Stimulated activated CD8-positive, alpha-beta memory T cell treated with anti-CD3 and anti-CD28 coated beads, Interleukin-4, amount 100 ng/mL, for 4 hours (primary cell): ENCODE measurements at places on chromosomes 4 and X.

DNA sequence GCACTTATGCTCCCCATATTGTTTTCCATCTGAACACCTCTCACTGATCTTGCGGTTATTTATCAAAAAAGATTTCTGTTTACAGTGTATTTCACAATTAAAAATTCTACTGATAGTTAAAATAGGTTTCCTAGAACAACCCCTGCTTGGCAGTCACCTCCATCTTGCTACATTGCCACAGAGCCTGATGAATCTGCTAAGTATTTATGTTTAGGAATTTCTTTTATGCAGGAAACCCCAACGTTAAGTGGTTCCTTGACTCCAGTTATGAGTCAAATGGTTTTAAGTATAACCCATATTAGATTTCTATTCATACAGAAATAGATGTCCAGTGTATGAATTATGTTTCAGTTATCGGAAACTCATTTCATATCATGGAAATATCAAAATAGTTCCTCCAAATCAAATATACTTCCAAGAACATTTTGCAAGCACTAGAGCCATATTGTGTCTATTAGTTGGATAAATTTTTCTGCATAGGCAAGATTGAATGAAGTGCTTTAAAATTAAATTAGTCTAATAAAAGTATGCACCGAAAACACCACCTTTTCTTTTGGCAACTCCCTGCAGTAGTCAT is 20.6 kb downstream of the GALNT7 start:
- no peak for DNase-seq

GRCh38 chr4:2617955-2618354 is 81.5 kb downstream of the FAM193A start:
- no peak for DNase-seq

- no peak for DNase-seq
Measured at GRCh38 chrX:82816001-82816400, 692.1 kb upstream of the POU3F4 start.

- no peak for DNase-seq
Measured at GRCh38 chrX:16403808-16404207, 236.5 kb downstream of the MAGEB17 start.

- no peak for DNase-seq
Measured at GRCh38 chrX:45230410-45230809, 29.7 kb upstream of the DIPK2B start.

GRCh38 chr4:78293348-78293747 is 236.2 kb downstream of the FRAS1 start:
- DNase-seq = no peak

DNA sequence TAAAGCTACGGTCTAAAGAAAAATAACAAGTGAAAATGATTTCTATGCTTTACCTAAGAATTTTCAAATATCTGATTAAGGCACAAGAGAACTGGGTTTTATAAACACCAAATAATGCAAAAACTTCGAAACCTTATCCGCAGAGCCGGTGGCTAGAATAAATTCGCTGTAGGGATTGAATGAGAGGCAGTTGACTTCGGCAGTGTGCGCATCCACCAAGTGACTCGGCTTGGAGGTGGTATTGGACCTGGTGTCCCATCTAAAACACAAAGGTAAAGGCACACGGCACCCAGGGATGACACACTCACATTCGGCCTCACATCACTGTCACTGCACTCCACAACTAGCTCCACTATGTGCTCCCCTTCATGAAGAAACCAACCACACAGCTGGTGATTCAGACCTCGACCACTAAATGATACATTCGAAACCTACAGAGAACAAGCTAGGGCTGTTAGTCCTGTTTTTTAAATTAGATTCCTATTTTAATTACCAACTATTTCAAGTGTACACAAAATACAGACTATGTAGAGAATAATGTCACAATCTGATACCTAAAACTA is 17.5 kb downstream of the RBBP7 start:
- no peak for DNase-seq

GRCh38 chrX:126237524-126237923 is 71.4 kb upstream of the DCAF12L2 start:
- no peak for DNase-seq

DNA sequence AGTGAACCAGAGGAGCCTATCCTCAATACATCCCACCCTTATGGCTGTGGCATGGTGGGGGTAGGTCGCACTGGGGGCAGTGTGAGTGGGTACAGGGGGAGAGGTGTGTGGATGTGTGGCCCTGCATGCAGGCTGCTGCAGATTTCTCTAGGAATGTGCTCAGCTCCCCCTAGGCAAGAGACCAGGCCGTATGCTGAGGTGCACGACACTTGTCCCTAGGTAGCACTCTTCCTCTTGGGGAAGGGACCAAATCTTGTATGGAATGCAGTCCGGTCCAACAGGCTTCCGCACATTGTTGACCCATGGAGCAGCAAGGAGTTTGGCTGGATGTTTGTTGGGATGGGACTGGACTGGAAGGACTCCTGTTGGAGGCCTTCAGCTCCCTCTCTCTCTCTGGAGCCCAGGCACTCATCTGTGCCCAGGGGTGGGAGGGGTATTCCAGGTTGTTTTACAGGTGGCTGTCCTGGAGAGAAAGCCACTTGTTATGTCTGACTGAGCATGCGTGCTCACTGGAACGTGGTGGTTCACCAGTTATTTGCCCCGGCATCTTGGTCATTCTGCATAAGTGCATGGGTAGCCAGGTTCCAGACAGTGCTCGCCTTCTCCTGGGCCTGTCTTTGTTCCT is 55.1 kb downstream of the NBDY start:
- no peak for DNase-seq

GRCh38 chr4:102625232-102625930 is 124.2 kb downstream of the NFKB1 start:
- DNase-seq = no peak

- DNase-seq = no peak
Measured at GRCh38 chr4:105710678-105711077, 2.1 kb downstream of the GSTCD start.

DNA sequence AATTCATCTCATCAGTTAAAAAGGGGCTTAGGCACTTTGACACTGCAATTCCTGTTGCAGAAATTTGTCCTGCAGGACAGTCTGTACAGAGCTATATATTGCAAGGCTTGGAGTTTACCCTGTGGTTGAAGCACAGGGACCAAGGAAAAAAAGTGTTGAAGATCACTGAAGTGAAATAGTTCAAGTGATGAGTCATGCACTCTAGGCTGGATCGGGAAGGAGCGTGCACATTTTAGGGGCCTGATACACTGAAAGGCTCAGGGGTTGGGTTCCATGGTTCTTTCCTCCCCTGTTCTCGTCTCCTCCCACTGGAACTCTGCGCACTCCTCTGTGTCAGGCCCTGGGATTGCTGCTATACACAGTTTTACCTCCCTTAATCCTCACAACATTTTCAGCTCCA is 104.9 kb upstream of the ARMCX2 start:
- no peak for DNase-seq

GRCh38 chrX:69179380-69179911 is 14.2 kb upstream of the PJA1 start:
- no peak for DNase-seq

DNA sequence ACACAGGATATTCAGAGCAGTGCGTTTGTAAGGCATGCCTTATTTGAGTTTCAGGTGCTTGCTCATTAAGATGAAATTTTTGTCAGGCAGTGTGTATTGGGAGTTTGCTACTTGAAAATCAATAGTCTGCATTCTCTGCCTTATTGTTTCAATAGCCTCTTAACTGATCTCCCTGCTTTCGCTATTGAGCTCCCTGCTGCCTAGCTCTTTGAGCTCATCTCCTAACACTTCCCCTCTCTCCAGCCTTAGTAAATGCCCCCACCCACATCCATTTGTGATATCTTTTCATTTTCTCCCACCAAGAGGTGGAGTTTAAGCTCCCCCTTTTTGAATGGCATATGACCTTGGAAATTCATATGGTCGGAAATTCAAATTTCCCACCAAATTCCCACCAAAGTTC is 256.6 kb downstream of the IL1RAPL1 start:
- DNase-seq = no peak

GRCh38 chrX:75156531-75156945 is 455 bp upstream of the ABCB7 start:
- DNase-seq = no peak

- no peak for DNase-seq
Measured at GRCh38 chr4:139403462-139403861, 50.5 kb upstream of the RAB33B start.

DNA sequence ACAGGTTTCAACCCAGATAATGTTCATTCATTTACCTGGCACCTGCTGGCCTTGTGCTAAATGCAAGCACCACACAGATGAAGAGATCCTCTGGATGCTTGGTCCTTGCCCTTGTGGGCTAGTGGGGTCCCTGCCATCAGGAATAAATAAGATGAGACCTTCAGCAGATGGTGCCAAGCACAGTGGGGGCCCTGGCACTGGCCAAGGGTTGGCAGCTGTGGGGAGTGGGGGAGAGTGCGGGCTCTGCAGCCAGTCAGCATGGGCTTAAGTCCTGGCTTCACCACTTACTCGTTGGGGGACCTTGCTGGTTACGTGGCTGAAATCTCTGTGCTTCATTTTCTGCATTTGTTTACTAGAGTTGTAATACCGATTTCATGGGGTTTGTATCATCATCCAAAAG is 6.9 kb downstream of the LAP3 start:
- DNase-seq = no peak

DNA sequence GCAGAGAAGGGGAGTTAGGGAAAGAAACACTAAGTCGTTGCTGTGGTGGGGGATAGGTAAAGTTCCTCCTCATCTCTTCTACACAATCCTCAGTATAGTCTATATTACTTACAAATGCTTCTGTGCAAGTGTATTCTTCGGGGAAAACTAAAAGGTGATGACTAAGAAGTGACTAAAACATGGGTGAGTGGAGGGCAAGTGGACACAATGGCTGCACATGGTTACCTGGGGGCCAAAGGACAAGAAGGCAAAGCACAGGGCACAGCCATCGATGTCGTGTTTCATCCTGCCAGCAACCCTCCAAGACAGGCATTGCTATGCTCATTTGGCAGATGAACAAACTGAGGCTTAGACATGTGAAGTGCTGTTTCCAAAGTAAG is 35.5 kb upstream of the CCKAR start:
- DNase-seq = no peak

GRCh38 chr4:57691370-57691769 is 581.2 kb upstream of the IGFBP7 start:
- no peak for DNase-seq

DNA sequence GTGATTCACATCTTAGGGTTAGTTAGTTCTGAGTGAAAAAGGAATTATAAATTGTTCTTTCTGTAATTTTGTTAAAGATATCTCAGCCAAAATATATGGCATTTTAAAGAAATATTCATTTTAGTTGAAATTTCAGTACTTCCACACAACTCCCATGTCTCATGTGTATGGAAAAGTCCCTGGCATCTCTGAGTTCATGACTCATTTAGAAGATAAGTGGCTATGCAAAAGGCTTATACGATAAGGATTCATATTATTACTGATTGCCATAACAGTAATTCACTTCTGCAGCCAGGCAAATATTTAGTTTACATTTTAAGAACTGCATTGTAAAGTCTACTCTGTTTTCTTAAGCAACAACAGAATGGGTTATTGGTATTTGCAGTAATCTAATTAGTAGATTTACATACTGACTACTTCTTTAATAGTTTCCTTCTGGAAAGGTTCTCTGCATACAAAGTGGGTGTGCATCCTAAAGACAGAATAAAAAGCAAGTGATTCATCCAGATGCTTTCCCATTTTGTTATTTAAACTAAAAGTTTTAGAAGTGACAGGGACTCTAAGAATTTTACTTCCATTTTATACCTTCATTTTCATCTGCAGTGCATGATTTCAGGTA is 682.4 kb upstream of the PABPC4L start:
- DNase-seq = no peak

DNA sequence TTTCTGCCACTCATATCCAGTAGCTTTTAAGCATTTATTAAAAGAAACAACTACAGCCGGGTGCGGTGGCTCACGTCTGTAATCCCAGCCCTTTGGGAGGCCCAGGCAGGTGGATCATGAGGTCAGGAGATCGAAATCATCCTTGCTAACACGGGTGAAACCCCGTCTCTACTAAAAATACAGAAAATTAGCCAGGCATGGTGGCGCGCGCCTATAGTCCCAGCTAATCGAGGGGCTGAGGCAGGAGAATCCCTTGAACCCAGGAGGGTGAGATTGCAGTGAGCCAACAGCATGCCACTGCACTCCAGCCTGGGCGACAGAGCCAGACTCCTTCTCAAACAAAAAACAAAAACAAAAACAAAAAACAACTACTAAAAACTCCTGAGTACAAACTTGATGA is 119.8 kb downstream of the EPHA5 start:
- DNase-seq = no peak

- DNase-seq = no peak
Measured at GRCh38 chrX:42241421-42241820, 318.1 kb upstream of the CASK start.

DNA sequence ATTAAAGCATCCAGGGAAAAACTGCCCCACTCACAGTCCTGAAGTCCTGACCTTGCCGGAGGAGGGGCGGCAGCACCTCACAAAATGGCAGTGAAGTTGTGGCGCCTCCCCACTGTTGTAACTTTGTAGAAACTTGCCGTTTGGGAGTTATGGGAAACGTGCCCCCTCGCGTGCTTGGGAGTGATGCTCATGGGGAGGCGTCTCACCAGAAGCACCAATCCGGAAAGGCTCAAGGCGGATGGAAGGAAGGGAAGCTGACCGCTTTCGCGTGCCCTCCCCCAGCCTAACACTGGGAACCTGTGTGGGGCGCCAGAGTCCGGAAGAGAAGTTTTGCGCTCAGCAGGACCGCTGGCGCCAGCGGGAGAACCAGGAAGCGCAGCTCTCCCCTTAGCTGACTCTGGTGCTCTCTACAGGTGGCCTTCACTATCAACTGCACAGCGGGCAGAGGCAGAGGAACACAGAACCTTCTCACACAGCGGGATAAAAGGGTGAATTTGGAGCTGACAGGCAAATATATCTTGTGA is at the start of the genes CT45A10 and SAGE1:
Gene CT45A10, minus strand, starts transcription at position 151 of the 524 bp plus-strand sequence. CDS start 8,100 bp downstream, outside the sequence.
Gene SAGE1, plus strand, starts transcription at position 423 of the 524 bp plus-strand sequence. CDS start 2,527 bp downstream, outside the sequence.
- DNase-seq = no peak

DNA sequence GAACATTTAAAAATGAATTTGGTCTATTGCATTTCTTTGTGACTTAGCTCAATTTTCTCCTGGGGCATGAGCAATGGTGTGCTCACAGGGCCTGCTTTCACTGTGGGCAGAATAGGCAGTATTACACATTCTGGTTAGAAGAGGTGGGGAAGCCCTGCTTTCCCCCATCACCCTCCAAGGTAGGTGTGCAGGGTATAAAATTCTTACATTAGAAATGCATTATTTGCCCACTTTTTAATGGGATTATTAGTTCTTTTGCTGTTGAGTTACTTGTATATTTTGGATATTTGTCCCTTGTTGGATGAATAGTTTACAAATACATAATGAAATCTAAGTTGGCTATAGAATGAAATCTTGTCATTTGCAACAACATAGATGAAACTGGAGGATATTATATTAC is 8.3 kb upstream of the STBD1 start:
- no peak for DNase-seq

- DNase-seq = no peak
Measured at GRCh38 chrX:42398967-42399631, 378.9 kb downstream of the PPP1R2C start.
